ENCODE measurements at places on chromosomes 11 and 22.

- DNase-seq: no peak
These were observed 615.9 kb upstream of the FAT3 start for GRCh38 chr11:91608677-91609076.

DNA sequence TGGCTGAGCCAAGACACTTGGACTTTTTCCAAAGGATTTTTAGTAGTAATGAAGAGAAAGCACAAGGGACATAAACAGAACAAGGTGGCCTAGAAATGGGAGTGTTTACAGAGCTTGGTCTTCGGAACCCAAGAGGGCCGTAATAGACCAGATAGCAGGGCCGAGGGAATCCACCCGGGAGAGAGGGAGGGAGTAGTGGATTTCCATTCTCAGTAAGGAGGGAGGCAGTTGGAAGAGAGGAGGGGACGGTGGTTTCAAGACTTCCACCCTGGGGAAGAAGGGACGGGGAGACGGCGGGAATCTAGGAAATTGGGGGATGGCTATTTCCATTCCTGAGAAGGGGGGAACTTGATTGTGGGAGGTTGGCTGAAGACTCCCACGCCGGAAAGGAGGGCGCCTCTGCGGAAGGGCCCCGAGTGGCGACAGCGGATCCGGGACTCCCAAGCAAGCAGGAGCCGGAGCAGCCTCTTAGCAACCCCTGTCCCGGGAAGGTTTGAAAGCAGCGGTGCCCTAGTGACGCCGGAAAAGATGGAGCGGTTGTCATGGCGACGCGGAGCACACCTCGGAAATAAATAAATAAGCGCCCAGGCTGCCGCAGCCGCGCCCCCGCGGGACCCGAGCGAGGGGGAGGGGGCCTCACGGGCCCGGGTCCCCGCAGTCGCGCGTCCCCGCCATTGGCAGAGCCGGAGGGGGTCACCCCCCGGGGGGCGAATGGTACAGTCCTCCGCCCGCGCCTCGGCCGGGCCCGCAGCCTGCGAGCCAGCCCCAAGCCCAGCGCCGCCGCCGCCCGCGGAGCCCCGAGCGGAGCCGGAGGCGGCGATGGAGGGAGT lies 31.6 kb downstream of the EIF3F start:
- peak; percentile 55 for DNase-seq

- no peak for DNase-seq
These were observed 43.3 kb upstream of the BID start for GRCh38 chr22:17817511-17818065.

- DNase-seq: no peak
These were observed 377 bp upstream of the CCDC188 start for GRCh38 chr22:20151276-20151588.

- no peak for DNase-seq
These were observed 22.9 kb upstream of the ROBO3 start for GRCh38 chr11:124842305-124842704.

DNA sequence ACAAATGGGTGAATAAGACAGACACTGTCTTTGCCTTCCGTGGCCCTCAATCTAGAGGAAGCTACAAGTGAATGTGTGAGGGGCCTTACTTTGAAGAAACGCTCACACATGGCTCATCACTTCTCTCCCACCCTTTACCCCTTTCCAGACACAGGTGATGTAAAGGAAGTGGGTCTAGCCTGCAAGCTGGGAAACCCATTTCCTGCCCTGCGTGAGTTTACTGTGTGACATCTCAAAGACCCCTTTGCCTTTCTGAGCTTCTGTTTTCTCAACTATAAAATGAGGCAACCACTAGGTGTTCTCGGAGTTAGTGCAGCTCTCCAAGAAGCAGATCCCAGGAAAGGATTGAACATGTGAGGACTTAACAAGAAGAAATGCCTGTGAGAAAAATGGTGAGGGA lies 43.1 kb upstream of the LMO2 start:
- DNase-seq: no peak

DNA sequence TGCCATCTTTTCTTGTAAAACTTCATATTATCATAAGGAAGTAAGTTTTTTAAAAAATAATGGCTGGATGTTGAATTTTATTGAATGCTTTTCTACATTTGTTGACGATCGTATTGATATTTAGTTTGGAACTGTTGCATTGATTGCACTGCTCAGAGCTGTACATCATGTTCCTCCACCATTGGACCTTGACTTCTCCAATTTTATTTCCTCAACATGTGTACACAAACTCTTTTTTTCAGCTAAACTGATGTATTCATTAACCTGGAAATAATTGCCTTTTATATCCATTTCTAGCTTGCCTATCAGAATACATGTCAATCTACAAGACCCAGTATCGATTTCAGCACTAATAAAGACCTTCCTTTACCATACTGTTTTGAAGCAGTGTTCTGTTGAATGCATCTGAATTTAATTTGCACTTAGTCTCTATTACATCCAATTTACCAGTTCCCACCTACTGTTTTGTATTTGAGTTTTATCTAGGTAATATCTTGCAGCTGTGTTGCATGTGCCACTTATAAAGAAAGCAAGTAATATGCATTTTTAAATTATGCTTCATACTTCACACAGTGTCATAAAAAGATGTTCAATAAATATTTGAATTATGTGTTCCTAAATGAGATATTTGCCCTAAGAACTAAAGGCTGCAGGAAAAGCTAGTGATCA lies 5.5 kb downstream of the CEP57 start:
- no peak for DNase-seq

DNA sequence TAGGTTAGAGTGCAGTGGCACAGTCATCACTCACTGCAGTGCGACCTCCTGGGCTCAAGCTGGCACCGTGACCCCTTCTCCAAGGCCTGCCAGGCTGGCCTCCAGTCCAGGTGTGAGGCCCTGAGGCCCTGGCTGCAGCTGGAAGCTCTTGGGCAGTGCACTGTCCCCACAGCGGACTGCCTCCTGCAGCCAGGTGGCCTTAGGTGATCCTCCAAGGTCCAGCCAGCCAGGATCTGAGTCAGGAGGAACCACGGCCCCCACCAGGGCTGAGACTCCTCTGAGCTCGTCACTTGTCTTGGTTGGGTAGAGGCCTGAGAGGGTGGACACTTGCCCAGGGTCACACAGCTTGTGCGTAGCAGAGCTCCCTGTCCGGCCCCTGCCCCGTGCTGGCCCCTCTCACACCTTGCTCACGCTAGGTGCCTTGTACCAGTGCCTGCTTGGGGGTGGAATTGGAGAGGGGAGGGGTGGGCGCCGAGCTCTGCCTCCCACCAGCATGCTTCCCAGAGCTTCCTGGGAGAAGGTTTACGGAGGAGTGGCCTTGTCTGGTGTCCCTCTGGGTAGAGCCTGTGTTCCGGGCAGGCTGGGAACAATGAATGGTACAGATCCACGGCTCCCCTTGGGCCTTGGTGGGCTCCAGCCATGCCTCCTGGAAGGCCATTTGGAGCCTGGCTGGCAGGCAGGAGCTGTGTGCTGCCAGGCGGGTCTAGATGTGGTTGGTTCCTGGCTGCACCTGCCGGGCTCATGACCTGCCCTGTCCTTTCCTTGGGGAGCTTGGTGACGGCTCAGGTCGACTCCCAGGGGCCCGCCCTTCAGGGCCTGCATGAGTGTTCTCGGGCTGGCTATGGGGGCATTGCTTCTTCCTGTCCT lies 20.6 kb downstream of the KCNQ1 start:
- DNase-seq: no peak

GRCh38 chr11:70630816-70631623 lies 232.7 kb downstream of the CTTN start:
- no peak for DNase-seq

DNA sequence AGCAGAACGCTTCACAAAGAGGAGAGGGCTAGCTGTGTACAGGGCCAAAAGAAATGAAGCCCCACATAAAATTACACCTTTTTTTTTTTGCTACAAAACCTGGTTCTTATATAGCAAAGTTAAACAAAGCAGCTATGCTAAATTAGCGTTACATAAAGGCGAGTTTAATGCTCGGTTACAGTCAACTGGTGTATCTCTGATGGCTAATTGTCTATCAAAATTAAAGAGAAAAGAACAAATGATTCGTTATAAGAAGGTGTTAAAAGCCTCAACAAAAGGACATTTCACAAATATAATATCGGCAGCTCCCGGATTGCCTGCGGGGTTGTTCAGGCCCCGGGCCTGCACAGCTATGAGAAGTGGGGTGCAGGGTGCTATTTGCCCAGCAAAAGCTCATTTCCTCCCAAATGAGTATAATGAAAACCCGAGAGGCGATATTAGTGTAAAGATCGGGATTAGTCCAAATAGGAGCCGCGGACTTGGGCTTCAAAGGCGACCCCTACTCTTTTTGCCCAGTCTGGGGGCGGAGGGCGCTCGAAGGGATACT lies 13.3 kb upstream of the PAX6 start:
- DNase-seq: no peak

GRCh38 chr11:122248939-122249338 lies 132.9 kb upstream of the BLID start:
- DNase-seq: no peak

- no peak for DNase-seq
These were observed 15.2 kb downstream of the MIF start for GRCh38 chr22:23909296-23909898.

DNA sequence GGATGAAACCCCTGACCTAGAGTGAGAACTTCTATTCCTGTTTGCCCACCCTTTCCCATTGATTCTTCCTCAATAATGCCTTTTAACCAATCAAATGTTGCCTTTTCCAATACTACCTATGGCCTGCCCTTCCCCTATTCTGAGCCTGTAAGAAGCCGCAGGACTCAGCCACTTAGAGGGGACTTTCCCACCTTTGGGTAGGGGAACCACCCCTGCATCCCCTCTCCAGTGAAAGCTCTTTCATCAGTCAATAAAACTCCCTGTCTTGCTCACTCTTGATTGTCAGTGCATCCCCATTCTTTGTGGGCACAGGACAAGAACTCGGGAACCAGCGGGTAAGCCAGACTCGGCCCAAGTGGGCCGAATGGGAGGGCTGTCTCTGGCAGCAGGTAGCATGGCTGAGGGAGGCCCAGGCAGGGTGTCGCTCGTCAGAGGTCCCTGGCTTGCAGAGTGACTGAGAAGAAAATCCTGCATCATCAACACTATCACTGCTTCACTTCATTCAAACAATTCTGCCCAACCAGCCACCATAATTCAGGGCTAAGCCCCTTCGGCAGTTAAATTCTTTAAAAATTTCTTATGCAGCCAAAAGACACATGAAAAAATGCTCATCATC lies 30.4 kb downstream of the LDHAL6A start:
- DNase-seq: no peak

- no peak for DNase-seq
These were observed 60.8 kb downstream of the SLC25A17 start for GRCh38 chr22:40758390-40758789.

- DNase-seq: peak; percentile 41
These were observed 839 bp downstream of the CEP164 start for GRCh38 chr11:117328375-117329010.

- no peak for DNase-seq
These were observed 1.5 kb downstream of the UFD1 start for GRCh38 chr22:19477321-19478044.

DNA sequence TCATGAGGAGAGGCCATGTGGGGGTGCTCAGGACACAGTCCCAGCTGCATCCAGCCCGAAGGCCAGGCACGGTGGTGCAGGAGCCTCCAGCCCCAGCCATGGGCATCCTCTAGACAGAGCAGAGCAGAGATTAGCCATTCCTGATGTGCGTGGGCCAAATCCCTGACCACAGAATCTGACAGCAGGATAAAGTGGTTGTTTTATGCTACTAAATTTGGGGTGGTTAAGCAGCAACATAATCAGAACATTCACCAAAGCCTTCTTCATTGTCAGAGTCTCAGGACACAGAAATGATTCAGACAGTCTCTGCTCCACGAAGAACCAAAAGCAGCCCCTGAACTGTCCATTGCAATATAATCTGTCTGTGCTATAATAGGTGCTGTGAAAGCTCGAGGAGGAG lies 19.7 kb downstream of the RASD2 start:
- no peak for DNase-seq

- DNase-seq: peak; percentile 85
These were observed 22.1 kb downstream of the RIBC2 start for GRCh38 chr22:45435544-45436139.

GRCh38 chr11:16924826-16925560 lies 89.2 kb downstream of the PLEKHA7 start:
- peak; percentile 57 for DNase-seq

GRCh38 chr22:20053407-20054033 lies 26.5 kb upstream of the DGCR8 start:
- DNase-seq: no peak

DNA sequence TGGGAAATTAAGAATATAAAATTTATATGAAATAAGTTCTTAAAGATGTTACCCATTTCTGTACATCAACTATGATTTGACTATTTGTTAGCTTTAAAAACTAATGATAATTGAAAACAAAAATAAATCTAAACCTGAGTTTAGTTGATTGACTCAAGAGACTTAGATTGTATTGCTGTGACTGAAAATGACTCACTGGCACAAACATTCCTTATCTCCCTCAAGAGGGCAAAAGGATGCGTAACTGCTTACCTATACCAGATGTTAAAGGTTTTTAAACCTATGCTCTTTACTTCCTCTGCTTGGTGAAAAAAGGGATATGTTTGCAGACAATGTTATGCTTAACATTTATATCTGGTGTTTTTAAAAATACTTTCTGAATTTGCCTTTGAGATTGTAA lies 30.3 kb downstream of the ATM start:
- no peak for DNase-seq

- DNase-seq: no peak
These were observed 258.5 kb upstream of the KIRREL3 start for GRCh38 chr11:127259102-127259501.

DNA sequence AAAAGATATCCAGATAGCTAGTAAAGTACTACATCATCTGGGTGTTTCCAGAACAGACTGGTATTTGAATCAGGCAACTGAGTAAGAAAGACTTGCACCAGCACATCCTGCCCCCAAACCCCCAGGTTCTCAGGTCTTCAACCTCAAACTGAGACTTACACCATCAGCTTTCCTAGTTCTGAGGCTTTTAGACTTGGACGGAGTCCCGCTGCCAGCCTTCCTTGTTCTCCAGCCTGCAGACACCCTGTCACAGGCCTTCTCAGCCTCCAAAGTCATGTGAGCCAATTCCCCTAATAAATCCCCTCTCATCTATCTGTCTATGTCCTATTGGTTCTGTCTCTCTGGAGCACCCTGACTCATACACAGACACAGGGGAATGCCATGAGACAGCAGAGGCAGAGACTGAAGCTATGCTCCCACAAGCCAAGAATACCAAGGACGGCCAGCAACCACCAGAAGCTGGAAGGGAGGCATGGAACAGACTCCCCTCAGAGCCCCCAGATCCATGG lies 10.9 kb downstream of the SMCO4 start:
- no peak for DNase-seq

DNA sequence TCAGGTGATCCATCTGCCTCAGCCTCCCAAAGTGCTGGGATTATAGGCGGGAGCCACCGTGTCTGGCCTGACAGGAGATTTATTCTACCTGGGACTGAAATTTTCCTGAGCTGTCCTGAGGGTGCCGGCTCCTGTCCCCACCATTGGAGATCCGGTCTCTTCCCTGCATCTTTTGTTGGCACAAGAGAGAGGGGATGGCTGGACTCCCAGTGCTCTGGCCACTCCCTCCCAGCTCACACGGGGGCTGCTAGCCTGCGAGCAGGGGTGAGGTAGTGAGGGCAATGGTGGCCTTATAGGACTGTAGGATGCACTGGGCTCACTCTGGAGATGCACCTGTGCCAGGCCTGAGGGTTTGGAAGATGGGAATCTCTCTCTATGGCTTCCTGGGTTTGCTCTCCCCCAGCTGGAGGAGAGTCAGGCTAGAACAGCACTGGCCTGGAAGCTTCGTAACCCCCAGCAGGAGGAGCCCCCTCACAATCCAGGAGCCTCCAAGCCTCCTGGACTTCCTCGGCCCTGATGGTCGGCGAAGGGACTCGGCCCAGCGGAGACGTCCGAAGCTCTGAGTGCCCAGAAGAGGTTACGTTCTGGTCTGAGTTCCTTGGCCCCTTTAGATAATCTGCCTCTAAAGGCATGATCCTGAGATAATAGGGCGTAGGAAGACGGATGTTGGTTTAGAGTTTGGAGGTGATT lies 106.4 kb downstream of the NECTIN1 start:
- no peak for DNase-seq
